ENCODE measurements at places on chromosomes 1 and 21.

GRCh38 chr1:79193211-79194079 lies 186.9 kb upstream of the ADGRL4 start:
- no peak for DNase-seq

DNA sequence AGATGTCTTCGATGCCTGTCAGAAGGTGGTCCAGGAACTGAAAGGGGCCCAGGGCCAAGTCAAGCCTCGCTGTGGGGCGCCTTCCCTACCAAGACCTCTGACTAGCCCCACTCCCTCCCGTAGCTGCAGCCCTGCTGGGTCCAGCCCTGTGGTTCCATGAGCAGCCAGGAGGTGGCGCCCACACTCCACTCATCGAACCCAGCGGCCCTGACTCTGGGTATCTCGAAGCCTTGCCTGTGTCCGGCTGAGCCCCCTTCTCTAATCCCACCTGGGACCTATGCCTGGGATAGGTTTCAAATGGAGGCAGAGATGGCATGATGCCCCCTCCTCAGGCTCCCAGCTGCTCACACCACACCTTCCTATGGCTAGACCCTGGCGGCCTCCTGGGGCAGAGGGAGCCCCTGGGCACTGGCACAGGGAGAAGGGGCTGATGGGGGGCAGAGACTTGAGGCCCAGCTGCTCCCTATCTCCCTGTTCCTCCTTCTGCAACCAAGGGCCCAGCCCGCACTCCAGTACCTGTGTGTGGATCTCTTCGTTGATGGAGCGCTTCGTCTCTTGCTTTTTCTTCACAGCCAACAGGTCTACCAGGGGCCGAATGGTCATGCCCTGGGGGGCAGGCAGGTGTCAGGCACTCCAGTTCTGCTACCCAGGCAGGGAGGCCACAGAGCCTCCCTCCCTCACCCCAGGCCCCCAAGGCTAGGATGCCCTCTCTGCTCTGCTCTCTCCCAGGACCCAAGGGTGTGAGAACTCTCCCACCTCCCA lies 52.0 kb downstream of the SLC9A1 start:
- DNase-seq, result peak; percentile 82

DNA sequence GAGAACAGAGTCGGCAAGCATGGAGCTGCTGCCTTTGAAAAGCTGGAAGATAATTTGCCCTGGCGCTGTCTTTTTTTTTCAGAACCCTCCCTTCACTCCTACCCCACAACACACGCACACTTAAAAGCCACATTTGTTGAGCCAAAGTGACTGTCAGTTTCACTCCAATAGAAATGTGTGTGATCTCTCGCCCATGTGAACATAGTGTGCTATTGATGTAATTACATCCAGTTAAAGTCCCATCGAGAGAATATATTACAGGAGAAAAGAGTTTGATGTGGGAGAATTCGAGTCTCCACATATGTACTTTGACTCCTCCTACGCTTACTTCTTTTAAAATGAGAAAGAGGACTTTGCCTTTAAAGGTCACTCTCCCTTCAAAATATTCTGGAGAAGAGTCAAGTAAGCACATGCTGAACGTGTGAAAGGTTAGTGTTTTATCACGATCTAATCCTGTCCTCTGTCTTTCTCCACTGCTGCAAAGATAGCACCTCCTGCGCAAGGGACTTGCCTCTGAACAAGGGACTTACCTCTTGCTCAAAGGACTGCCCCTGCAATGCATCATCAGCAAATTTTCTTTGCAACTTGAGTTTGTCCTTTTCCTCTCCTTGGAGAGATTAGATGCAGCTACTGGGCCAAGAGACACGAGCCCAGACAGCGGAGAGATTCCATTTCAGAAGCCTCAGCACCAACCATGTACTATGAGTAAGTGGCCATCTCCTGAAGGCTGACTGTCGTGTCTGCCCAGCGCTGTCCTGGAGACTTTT lies 613.9 kb downstream of the PTPRU start:
- DNase-seq, result no peak

GRCh38 chr1:3029481-3029961 lies 8.3 kb downstream of the ACTRT2 start:
- peak; percentile 43 for DNase-seq

GRCh38 chr1:37420456-37420855 lies 53.9 kb upstream of the ZC3H12A start:
- no peak for DNase-seq

DNA sequence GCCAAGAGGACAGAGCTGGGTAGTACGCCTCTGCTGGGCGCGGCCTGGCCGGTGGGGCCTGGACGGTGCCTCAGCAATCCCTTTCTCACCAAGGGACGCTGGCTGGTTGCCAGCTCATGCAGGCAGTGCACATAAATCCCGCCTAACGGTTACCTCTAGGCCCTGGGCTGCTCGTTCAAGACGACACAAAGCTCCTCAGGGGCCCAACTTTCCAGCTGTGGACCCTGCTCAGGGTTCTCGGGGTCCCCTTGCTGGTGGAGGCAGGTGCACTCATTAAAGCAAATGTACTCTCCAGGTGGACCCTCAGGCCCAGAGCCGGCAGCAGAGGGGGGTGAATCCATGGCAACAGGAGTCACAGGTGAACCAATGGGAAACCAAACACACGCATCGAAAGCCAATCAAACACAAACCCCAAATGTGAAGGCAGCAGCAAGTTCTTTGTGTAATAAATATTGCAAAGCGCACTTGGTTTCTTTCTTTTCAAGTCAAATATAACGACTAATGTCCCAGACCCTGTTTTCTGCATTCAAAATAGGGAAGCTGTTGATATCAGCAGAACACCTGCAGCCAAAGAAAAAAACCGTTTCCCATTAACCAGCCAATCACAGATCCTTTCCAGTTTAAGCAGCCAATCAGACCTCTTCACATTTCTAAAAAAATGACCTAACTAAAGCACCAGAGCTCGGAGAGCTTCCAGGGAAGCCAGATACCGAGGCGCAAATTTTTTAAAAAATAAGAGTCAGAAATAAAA lies 26.1 kb upstream of the CLSTN1 start:
- no peak for DNase-seq

DNA sequence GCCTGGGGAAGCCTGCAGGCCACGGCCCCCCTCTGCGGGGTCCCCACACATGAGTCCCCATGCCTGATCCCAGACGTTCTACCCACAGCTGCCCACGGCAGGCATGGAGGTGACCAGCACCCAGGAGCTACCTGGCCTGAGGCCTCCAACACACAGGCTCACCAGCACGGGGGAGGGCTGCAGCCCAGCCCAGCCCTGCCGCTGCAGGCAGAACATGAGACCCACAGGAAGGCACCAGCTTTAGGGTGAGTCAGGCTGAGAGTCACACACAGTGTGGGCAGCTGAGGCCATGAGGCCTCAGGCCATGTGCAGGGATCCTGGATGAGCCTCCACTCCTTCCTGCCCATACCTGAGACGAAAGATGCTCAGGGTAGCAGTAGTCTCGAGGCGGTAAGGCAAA lies 121.1 kb downstream of the PSMG1 start:
- no peak for DNase-seq

DNA sequence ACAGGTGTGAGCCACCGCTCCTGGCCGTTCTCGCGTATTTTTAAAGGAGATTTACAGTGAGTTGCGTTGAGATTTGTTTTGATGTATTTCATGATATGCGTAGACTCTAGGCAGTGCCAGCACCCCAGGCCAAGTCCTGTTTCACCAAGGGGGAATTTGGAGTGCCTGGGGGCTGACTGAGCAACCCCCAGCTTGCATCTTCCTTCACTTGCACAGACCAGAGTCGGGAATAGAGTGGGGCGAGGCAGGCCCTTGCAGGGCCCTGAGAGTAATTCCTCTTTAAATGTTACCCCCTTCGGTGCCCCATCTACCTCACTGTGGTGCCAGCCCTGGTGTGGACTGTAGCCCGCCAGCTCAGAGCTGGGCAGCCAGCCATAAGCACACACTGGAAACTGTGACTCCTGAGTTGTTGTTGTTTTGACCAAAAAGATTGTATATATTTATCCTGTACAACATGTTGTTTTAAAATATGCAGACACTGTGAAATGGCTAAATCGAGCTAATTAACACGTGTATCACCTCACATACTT lies 269.5 kb downstream of the NPHP4 start:
- no peak for DNase-seq
